ENCODE measurements at places on chromosomes 1 and 21. TPM values are rescaled to one million over a fixed set of nuclear protein-coding genes. Genes with fewer than 3 reads are reported as not detected.
A peak's percentile ranks its signal among the peaks of the same experiment; 100 is the strongest.

Gene THEM5
- not detected for total RNA-seq

Gene AKNAD1
- total RNA-seq: not detected

DNA sequence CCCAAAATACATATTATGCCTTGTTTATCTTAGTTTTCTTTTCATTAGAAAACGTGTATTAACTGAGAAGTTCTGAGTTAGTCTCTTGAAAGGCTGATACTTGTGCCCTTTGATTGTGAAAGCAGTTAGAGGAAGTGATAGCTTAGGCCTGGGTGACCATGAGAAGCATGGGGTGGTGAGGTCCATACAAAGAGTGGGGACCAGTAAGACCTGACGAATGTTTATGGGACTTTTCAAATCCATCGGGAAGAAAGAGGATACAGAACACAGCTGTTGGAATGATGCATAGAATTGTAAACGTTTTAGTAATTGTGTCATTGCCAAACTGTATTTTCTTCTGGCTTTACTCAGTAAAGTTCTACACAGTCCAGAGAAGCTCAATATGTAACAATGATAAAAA is 259.8 kb downstream of the LMO4 start:
- no peak for DNase-seq

Gene TBX19
- 1.5 TPM for total RNA-seq

GRCh38 chr1:50603274-50604271 is 180.3 kb upstream of the DMRTA2 start:
- DNase-seq: no peak

Gene KCNJ15
- total RNA-seq: not detected

- DNase-seq: peak; percentile 76
Observed at GRCh38 chr21:41121785-41122415, 46.1 kb upstream of the BACE2 start.

Gene CGN
- total RNA-seq: 31.1 TPM

- no peak for DNase-seq
Observed at GRCh38 chr1:17861685-17862084, 106.6 kb downstream of the ACTL8 start.

All from PC-9 (cell line).